Endothelial cell of umbilical vein (primary cell): ENCODE measurements at places on chromosomes 1 and 21.

DNA sequence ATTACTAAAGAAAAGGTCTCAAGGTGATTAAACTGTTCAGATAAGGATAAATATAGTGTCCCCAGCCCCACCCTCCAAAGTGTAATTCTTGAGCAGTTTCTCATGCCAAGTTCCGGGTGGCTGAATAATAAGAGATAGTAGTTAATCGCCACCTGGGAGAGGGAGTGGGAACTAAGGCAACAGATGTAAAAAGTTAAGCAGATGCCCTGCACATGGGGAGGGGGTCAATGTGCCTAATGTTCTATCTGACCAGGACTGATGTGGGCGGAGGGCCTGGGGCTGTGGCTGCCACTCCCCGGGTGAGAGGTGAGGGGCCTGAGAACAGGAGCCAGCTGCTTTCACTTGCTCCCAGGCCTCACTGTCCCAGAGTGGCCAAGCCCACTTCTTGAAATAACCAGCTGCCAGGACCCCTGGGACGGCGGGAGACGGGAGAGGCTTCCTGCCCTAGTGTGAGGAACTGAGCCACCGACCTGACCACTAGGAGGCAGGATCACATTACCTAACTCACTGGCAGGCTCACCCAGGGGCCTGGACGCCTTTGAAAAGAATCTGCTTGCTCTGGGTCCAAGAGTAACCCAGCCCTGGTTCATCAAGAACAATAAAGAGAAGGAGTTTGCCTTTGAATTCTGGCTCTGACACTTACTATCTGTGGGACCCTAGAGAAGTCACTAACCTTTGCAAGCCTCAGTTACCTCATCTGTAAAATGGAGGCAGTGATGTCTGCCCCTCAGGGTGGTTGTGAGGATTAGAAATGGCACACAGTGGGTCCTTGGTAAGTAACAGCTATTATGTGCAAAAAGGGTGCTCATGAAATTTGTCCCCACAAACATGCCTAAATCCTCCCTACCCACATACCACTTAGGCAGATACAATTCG, 179.2 kb downstream of the ATG4C start:
- peak; percentile 29 for DNase-seq

DNA sequence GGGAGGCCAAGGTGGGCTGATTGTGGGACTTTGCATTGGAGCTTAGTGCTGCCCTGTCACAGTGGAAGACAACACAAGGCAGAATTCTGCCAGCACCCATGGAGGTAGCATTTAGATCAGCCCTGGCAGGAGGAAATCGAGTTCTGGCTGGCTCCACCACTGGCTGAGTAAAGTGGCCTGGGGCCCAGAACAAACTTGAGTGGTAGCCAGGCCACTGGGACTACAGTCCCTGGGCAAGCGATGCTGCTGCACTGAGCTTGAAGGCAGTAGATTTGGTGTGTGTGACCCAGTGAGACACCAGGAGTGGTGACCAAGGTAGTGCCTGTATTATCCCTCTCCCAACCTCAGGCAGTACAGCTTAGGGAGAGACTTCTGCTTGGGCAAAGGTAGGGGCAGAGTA, 22.5 kb upstream of the UHMK1 start:
- no peak for DNase-seq

- DNase-seq = no peak
These were observed 1806.0 kb downstream of the MRPL39 start for GRCh38 chr21:23801292-23801691.

DNA sequence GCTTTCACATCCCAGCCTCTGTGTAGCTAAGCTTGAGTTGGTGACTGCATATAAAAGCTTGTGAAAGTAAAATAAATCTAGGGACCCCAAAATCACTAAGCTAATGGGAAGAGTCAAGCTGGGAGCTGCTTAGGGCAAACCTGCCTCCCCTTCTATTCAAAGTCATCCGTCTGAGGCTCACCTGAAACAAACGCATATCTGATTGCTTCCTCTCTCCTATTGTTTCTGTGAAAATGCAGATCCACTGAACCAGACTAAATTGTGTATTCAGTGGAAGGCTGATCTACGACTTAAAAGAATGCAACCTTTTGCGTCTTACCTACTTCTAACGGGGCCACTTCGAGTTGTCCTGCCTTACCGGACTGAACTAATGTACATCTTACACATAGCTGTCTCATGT, 70.3 kb downstream of the LTN1 start:
- DNase-seq = no peak

- DNase-seq = no peak
These were observed 2.0 kb downstream of the EDARADD start for GRCh38 chr1:236395947-236396664.

- DNase-seq = no peak
These were observed 29.8 kb downstream of the C1orf116 start for GRCh38 chr1:207002724-207003146.

DNA sequence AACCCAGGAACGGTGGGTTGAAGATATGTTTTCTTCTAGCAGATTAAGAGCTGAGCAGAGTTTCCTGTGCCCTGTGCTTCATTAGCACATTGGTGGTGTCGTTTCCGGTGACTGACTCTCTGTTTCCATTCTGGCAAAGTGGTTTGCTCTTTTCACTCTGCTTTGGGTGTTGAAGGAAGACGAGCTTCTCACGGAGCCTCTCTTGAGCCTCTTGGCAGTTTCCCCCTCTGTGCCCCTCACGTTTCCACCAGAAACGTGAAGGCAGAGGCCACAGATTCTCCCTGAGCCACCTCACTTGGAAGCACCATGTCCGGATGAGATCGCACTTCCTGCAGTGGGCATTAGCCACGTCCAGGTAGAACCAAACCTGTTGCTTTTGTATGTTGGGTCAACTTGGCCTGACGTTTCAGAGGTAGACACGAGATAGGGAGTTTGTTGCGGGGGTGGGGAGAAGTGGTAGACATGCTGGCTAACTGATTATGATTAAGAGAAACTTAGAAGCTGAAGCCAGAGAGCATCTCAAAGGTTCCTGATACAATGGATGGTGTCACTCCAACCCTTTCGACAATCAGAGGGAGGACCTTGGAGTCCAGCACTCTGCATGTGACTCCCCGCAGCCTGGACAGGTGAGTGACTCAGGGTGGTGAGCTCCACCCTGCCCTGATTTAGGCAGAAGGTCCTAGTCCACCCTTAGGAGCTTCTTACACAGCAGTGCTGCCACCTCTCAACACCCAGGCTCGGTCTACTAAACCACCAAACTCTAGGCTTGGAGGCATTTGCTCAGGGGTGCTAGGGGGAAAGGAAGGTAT, at the start of gene LAX1:
TSS of gene LAX1 (plus strand) at position 155 of the 809 bp plus-strand sequence. CDS start at position 538, 383 bp downstream.
- peak; percentile 16 for DNase-seq

DNA sequence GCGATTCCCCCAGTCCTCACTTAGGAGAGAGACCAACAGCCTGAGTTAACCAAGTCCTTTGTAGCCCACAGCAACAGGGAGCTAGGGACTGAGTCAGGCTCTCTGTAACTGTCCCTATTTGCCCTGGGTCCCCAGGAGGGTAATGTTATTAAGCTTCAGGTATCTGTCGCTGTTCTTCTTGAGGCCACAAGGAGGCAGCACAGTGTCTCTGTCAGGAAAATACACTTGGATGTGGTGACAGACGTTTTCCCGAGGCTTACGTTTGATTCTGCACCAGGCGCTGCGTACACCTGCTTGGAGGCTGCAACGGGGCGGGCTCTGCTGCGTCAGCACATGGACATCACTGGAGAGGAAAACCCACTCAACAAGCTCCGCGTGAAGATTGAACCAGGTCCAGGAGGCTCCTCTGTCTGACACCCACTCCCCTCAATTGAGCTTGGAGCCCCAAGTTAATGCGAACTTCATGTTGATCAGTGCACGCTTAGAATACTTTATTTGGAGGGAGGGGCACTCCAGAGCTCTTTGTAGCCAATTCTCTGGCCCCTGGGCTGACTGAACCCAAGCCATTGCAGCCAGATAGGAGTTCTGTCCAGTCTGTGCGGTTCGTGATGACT, 10.7 kb upstream of the ELF3 start:
- DNase-seq = peak; percentile 39

DNA sequence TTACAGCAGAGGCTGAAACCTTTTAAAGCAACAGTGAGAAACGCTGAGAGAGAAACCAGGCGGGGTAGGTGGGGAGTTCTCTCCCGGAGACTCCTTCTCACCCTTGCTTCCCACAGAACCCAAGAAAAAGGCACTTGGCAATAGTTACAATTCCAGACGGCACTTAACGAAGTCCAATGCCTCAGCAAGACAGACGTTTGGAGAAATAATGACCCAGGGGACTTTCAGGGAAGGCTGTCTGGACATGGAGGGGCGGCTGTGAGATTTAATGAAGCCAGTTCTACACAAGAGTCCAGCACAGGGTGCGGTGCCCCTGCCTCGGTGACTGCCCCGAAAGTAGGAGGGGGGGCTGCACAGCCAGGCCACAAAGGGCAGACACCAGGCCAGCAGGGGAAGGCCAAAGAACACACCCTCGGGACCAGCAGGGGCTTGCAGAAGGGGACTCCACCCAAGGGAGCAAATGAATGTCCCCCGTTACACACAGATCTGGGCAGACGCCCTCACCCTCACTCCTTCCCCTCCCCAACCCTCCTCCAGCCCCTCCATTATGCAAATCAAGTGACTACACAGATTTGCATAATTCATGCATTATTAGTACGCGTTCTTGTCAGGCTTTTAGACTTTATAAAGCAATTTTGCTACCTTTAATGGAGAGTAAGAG, 26.3 kb downstream of the KCNN3 start:
- DNase-seq = no peak

DNA sequence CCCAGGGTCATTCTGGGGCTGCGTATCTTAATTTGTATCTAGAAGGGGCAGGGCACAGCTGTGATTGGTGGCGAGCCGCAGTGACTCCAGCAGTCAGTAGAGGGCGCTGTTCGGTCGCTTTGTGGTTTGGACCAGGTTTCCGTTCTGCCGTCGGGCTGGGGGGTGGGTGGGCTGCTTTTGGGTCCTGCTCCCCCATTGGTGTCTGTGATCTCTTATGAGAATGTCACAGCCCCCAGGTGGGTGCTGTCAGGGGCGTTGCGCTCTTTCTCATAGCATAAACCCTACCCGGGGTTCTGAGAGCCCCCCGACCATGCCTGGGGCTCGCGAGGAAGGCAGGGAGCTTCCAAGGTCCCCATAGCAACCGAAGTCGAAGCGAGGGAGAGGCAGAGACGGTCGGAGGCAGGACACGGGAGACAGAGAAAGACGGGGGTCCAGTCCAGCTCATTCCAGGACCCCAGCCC, 5.4 kb downstream of the TFF3 start:
- peak; percentile 30 for DNase-seq

- DNase-seq = no peak
These were observed 266.7 kb downstream of the LMO4 start for GRCh38 chr1:87595384-87595781.

GRCh38 chr1:44077421-44077820, 41.2 kb upstream of the KLF17 start:
- no peak for DNase-seq

- DNase-seq = no peak
These were observed 26.2 kb upstream of the KIF26B start for GRCh38 chr1:245128381-245129101.

DNA sequence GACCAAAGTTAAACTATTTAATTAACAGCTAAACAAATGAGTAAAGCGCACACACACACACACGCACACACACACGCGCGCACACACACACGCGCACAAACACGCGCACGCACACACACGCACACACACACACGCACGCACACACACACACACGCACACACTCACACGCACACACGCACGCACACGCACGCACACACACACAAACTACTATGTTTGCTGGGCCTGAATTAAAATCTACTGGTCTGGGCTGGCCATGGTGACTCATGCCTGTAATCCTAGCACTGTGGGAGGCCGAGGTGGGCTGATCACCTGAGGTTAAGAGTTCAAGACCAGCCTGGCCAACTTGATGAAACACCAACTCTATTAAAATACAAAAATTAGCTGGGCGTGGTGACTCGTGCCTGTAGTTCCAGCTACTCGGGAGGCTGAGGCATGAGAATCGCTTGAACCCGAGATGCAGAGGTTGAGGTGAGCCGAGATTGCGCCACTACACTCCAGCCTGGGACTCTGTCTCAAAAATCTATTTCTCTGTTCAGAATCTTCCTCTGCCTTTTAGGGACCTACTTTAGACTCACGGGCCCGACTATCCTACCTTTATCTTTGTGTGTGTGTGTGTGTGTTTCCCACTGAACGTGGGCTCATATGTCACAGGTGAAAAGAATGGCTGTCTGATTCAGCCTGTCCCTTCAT, 37.5 kb upstream of the DNAJC11 start:
- DNase-seq = no peak
